Lower lobe of right lung (tissue), 2 donors: ENCODE measurements at places on chromosomes 7 and 10. TPM values are rescaled to one million over a fixed set of nuclear protein-coding genes. Genes with fewer than 3 reads are reported as not detected.

LEP gene
- not detected for total RNA-seq

LZTS2 gene
- total RNA-seq: 52.6 TPM

PDE1C gene
- total RNA-seq: 15.5 TPM

TRIM74 gene
- total RNA-seq: 1.1 TPM

RNLS gene
- 9.6 TPM for total RNA-seq

CRTAC1 gene
- total RNA-seq: 123 TPM

DPP6 gene
- 0.71 TPM for total RNA-seq

RBM20 gene
- 1.0 TPM for total RNA-seq

PSAP gene
- total RNA-seq: 2,019 TPM

PAPSS2 gene
- total RNA-seq: 137 TPM
